RCC 7860 (cell line): ENCODE measurements at places on chromosomes 7 and 10.
A peak's percentile ranks its signal among the peaks of the same experiment; 100 is the strongest.

GRCh38 chr7:133398506-133398905, 145.6 kb downstream of the EXOC4 start:
- no peak for DNase-seq

DNA sequence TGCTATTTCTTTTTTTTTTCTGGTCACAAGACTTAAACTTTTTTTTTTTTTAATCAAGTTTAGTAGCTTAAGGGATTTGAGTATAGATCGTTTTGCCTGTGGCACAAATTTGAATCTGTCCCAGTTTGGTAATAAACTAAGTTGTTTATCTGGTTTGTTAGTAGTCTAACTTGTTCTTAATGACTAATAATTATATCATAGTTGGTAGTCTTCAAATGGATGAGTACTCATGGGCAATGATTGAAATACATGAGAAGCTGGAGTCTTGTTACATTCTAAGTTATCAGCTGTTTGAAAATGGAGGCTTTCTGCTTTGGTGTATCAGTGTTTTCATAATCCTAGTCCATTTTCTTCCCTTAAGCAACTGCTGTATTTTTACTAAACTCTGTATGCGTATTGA, 12.3 kb downstream of the BTAF1 start:
- no peak for DNase-seq

DNA sequence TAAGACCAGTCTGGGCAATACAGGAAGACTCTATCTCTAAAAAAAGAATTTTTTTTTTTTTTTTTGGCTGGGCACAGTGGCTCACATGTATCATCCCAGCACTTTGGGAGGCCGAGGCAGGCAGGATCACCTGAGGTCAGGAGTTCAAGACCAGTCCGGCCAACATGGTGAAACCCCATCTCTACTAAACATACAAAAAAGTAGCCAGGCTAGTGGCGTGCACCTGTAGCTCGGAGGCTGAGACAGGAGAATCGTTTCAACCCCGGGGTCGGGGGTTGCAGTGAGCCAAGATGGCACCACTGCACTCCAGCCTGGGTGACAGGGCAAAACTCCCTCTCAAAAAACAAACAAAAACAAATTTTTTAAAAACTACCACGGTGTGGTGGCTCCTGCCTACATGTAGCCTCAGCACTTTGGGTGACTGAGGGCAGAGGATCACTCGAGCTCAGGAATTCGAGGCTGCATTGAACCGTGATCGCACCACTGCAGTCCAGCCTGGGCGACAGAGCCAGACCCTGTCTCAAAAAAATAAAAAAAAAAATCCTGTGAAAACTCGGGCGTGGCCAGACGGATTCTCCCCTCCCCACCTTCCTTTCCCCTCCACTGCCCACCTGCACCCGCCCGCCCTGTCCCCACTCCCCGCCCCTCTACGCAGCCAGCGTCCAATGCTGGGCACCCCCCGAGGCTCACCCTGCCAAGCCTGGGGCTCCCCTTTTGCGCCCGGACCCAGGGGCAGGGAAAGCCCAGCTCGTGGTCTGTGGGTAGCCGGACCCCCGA, 745 bp upstream of the ORAI2 start:
- DNase-seq = no peak

- DNase-seq = no peak
These were observed 130.1 kb downstream of the OTUD1 start for GRCh38 chr10:23568996-23569395.

DNA sequence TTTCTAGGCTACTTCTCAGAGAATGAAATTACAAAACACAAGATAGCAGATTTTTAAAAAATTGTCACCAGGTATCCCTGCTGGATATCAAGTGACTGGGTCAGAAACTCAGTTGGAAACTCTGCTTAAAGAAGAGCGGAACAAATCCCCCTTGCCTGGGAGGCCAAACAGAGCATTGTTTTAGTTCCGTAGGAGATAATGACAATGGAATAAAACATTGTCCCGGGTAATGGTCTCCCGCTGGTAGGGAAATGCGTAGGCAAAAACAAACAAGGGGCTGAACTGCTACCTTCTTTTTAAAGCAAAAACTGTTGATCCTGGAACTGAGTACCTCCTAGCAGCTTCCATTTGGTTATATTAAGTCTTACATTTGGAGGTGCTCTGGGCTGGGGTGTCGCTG, 21.3 kb upstream of the VAX1 start:
- DNase-seq = no peak

DNA sequence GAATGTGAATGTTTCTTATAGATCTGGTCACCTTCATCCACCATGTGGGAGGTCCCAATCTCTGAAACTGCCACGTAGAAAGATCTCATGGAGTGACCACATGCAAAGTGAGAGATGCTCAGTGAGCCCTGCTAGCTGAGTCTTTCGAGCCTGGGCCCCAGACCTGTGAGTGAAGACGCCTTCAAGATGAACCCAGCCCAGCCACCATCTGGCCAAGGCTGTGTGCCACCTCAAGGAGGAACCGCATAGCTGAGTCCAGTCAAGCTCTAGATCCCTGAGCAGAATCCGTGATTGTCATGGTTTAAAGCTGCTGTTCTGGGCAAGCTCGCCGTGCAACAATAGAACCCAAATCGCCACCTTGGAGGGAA, 20.2 kb upstream of the PPIF start:
- DNase-seq = no peak

DNA sequence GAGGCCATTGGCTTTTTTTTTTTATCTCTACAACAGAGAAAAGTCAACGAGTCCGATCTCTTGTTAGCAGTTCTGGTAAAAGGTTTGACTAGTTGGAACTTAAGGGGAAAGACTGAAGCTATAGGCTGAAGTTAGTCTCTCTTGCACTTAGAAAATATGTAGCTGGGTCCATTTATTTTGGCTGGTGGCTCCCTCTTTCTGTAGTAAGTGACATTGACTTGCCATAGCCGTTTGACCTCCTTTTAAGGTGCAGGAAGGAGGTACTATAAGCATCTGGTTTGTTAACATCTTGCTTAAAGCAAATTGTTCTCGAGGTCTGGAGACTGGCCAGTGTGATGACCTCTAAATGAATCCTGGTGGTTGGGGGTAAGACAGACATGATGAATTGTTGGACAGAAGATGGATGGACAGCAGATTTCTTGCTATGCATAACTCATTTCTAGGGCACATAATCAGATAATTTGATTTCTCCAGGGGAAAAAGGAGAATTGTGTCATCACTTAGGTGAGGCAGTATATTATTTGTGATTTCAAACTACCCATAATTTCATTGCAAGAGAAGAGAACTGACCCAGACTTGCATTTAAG, 356.3 kb upstream of the GALNT17 start:
- DNase-seq = no peak

GRCh38 chr7:3975371-3975770, 674.3 kb downstream of the SDK1 start:
- no peak for DNase-seq

DNA sequence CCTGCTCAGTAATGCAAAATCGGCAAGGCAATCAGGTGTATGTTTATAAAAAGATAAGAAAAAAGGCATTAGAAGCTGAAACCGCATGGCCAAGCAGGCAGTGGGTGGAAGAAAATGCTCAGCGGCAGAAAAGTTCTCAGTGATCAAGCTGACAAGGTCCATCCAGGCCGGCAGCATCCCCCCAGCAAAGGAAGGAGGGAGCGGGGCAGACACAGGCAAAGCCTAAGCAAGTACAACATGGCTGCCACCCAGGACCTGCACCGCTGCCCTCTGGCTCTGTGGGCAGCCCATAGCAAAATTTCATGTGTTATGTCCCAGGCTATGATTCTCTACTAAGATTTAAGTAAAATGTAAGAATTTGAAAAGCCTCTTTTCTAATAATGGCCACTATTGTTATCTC, 45.4 kb downstream of the MRPS24 start:
- no peak for DNase-seq

DNA sequence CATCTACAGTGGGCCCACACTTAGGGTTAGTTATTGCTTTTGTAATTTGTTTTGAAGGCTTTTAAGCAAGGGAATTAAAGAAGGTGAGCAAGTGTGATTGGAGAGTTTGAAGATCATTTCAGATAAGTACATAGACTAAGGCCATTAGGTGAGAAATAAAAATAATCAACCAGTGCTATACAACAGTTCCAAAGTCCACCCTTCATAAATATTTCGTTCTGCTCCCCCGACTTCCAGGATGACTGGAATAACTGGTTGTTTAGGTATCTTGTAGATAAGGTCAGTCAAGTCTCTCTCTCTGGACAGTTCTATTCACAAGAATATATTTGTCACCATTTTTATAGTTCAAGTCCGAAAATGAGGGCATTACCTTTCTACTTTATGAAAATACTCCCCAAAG, 98.0 kb upstream of the MBL2 start:
- no peak for DNase-seq

- DNase-seq = no peak
These were observed 15.4 kb upstream of the MYL7 start for GRCh38 chr7:44156453-44157010.

DNA sequence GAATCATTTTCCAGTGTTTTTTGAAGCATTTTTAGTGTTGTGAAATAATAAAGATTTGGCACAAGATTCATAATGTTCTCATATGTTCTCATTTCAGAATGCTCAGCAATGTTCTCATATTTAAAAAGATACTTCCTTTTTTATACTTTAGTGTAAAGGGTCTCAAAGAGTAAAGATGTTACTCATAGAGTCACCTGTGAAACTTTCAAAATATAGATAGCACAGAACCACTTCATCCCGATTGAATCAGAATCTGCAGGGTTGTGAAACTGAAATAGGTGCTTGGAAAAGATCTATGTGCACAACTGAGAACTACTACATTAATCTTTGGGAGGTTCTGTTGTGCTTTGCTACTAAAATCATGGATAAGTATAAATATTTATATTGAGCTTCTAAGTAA, 144.7 kb downstream of the MDFIC start:
- DNase-seq = no peak

GRCh38 chr7:105047932-105048331, 33.9 kb downstream of the KMT2E start:
- DNase-seq = no peak

DNA sequence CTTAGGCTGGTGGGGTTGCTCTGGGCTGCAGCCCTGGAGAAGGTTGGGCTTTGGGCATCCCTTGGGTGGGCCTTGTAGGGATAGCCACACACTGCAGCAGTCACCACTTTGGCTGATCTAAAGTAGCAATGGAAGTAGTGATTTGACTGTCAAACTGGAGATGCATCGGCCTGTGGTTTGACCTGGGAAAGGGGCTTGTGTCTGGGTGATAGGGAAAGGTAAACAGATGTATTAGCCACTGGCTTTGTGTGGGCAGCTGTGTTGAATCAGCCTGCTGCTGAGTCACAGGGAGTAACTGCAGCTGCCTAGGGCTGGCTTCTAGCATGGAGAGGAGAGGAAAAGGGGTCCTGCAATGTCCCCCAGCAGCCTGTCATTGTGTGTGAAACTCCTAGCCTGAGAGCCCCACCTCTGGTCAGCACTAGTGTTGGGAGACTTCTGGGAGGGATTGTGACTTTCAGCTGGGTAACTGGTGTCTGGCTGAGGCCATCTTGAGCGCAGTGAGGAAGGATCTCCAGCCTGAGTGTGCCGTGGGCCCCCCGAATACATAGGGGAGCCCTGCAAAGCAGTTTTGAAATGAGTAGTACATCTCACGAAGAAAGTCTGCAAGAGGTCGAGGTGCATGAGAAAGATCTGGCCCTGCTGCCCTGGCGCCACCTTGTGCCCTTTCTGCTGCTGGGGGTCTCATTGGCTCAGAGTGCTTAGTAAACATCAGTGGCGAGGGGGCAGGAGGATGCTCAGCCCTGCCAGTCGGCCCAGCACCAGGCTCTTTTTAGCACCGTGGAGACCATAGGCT, 117.3 kb downstream of the FANK1 start:
- DNase-seq = peak; percentile 95

DNA sequence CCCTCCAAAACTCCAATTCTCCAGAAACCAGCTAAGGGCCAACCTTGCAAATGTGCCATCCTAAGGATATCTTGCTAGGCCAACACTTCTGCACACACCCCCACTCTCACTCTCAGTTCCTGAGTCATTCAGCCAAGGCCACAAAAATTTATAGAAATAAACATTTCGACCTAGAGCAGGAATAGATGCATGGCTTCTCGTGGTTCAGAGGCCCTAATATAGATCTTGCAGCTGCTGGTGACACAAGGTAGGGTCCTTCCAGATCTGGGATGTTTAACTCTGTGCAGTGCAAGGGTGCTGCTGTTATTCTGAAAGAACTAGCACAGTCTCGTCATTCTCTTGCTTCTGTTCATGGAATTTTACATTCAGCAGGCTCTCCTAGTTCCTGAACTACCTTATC, 369.3 kb downstream of the CALN1 start:
- no peak for DNase-seq

GRCh38 chr10:18097524-18097923, 42.7 kb upstream of the CACNB2 start:
- no peak for DNase-seq

DNA sequence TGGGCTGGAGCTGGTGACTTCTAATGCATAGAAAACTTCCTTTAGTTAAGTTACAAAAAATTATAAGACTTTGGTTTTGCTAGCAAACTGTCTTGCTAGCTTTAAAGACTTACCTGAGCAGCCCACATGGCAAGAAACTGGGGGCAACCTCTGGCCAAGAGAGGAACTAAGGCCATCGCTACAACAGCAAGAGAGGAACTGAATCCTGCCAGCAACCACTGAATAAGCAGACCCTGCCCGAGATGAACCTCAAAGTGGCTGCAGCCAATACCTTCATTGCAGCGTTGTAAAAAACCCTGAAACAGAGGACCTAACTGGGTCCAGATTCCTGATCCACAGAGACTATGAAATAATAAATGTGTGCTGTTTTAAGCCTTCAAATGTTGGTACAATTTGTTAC, 54.6 kb upstream of the STARD3NL start:
- DNase-seq = no peak

GRCh38 chr7:110835849-110836248, 255.1 kb upstream of the LRRN3 start:
- DNase-seq = no peak

- no peak for DNase-seq
These were observed 102.2 kb downstream of the ZNF92 start for GRCh38 chr7:65475734-65476319.

DNA sequence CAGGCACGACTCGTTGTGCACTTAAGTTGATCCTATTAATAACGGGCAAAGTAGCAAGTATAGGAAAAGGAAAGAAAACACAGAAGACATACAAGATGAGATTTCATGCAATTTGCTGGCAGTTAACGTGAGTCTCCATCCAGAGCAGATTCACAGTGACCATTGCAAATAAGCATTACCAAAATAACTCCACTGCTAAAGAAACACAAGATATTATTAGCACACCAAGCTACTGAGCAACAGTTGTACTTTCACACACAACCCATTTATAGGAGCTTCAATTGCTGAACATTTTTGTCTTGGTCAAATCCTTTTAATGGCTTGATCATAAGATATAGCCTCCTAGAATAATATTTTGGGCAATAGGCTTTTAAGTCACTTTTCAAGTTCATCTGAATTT, 187.7 kb upstream of the HGF start:
- no peak for DNase-seq

- no peak for DNase-seq
These were observed 45.4 kb downstream of the CPVL start for GRCh38 chr7:29100924-29101323.

DNA sequence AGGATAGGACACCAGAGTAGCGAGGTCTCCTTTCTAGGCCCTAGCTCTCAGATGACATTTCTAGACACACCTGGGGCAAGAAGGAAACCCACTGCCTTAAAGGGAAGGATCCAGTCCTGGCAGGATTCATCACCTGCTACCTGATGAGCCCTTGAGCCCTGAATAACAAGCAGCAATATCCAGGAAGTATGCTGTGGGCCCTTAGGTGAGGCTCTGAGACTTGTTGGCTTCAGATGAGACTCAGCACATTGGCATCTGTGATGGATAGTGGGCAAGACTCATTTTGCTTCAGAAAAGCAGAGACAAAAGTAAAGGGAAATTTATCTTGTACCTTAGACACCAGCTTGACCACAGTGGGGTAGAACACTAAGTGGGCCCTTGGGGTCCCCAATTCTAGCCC, 238.4 kb upstream of the MEOX2 start:
- no peak for DNase-seq

- peak; percentile 26 for DNase-seq
These were observed 98.0 kb upstream of the GATA3 start for GRCh38 chr10:7956508-7956907.
